Stimulated activated CD4-positive, alpha-beta T cell treated with anti-CD3 and anti-CD28 coated beads, Interleukin-12 subunit alpha, Interleukin-12 subunit beta, amount 100 ng/mL, for 4 hours (primary cell): ENCODE measurements at places on chromosomes 1 and 21.

- no peak for DNase-seq
These were observed 304.8 kb downstream of the AJAP1 start for GRCh38 chr1:4959216-4959615.

GRCh38 chr1:161933592-161934588, 89.8 kb downstream of the OLFML2B start:
- DNase-seq, result no peak

GRCh38 chr1:217856342-217857034, 225.3 kb downstream of the SPATA17 start:
- DNase-seq, result no peak

GRCh38 chr1:101183388-101183699, 53.5 kb upstream of the S1PR1 start:
- no peak for DNase-seq

- no peak for DNase-seq
These were observed 28.8 kb upstream of the GCLM start for GRCh38 chr1:93937997-93938396.

DNA sequence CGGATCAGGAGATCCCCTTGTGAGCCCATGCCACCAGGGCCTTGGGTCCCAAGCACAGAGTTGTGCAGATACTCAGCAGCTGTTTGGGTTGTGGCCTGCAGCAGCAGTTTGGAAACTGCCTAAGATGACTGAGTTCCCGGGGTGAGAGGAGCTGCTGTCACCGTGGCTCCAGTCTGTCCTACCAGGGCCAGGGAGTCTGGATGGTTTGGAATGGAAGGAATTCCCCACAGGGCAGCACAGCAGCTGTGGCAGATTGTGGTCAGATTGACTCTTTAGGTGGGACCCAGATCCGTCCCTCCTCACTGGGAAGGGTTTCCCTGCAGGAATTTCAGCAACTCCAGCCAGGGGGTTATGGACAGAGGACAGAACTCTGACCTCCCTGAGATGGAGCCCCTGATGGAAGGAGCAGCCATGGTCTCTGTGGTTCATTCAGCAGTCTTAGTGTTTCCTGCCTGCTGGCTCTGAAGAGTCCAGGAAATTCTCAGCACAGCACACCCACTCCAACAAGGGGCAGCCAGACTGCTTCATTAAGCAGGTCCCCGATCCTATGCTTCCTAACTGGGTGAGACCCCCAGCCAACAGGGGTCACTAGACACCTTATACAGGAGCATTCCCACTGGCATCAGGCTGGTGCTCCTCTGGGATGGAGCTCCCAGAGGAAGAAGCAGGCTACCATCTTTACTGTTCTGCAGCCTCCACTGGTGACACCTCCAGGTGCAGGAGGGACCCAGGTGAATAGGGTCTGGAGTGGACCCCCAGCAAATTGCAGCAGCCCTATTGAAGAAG, 51.5 kb upstream of the TNFSF4 start:
- DNase-seq, result no peak

DNA sequence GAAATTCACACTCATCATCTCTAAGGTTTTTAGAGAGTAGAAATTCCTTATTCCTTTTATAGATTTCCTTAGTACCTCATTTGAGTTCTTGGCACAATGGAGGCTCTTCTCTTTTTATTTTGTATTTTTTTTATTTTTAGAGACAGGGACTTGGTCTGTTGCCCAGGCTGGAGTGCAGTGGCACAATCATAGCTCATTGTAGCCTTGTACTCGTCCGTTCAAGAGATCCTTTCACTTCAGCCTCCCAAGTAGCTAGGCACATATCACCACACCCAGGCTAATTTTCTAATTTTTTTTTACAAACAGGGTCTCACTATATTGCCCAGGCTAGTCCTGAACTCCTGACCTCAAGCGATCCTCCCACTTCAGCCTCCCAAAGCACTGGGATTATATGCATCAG, 29.6 kb downstream of the RGL1 start:
- no peak for DNase-seq
